ENCODE measurements at places on chromosomes 1 and 21.

DNA sequence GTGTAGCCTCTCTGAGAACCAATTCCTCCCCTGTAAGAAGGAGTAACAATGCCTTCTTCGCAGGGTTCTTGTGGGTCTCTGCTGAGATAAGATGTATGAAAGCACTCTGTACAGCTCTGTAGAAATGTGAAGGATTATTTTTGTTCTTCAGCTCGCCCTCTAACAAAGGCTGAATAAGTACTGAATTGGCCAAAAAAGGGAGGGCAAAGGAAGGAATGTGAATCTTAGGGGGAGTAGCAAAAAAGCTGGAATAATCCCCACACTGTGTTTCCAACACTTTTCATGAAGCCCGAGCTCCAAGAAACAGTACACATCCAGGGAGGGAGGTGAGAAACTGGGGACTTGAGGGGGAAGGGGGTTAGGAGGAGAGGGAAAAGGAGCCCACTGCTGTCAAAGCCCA lies 14.0 kb upstream of the SLC41A1 start:
- no peak for DNase-seq

GRCh38 chr1:244628789-244629188 lies 24.1 kb upstream of the DESI2 start:
- no peak for DNase-seq

DNA sequence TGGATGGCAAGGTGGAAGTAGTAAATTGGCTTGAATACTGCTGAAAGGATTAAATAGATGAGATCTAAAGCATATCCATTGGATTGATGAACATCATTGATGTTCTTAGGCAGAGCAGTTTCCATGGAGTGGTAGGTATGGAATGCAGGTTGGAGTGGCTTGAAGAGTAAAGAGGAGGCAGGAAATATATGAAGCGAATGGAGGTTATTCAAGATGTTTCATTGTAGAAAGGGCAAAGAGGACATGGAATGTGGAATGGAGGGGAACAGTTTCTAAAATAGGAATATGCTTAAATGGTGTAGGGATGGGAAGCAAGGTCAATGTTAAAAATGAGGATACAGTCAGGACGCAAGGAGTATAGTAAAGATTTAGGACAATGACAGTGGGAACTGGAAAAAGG lies 6.1 kb downstream of the OSBPL9 start:
- DNase-seq: no peak

DNA sequence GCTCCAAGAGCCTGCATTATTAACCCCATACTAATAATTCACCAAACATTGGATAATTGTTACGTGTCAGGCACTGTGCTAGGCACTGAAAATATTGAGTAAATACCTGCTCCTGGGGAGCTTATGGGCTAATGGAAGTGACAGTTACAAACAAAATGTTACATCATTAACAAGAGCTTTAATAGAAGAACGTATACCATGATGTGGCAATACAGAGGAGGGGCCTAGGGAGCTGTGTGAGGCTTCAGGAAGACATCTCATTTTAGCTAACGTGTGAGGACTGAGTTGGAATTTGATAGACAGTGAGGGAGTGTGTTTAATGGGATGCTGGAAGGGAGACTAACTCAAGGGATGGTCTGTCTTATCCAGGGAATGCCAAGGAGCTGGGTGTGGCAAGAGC lies 16.5 kb upstream of the TSPAN2 start:
- DNase-seq: no peak

DNA sequence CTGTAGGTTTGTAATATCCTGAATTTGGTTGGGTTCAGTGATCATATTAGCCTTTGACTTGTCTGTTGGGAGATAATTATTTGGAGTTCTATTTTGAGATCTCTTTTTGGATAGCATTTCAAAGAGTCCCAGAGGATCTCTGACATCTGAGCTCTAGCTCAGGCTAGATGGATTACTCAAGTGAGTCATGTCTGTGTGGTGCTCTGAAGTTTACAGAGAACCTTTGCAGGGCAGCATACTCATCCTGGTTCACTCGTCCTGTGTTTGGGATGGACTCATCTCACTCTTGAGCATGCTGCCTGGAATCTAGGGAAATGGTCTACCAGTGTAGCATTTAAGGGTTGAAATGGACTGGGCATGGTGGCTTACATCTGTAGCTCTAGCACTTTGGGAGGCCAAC lies 29.4 kb upstream of the BMP8A start:
- no peak for DNase-seq

- DNase-seq: no peak
Measured at GRCh38 chr1:212567638-212568037, 40.9 kb upstream of the ATF3 start.

DNA sequence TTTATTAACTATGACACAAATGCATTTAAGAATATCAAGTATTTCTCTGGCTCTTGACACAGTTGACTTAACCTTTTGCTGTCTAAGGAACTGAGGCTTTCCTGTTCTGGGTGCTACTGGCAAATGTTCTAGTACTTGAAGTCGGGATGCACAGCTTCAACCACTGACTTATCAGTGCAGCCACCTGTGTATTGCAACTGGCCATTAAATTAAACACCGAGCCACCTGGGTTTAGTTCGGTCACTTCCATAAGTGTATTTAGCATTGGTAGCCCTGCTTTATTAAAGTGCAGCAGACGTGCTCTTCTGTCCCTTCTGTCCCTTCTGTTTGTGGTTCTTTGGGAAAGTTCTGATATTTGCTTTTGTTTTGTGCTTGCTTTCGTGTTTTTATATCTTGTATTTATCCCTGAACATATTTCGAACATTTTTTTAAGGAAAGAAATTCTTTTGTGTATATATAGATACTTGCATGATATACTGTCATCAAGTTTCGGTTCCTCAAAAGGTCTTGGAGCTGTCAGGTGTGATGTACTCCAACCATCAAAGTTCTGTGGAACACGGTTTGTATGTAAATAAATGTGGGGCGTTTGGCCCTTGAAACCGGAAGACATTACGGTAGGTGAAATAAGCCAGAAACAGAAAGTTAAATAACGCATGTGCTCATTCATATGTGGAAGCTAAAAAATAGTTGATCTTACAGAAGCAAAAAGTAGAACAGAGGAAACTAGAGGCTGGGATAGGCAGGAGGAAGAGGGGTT lies 297.9 kb upstream of the GREM2 start:
- DNase-seq: no peak

DNA sequence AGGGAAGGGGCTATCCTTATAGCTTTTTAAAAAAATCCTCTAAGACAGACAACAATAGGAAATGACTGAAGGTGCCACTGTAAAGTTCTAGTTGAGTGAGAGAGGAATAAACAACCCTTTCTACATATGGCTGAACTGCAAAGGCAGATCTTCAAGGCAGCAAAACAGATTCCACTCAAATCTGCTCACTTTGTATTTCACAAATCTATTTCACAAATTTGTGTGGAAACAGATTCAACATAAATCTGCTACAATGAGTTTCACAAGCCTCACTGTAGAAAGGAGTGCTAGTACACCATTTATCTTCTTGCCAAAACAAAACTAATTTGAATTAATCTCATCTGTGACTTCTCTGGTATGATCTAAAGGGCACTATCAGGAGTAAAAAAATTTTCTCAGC lies 451.3 kb downstream of the PLA2G4A start:
- no peak for DNase-seq

- DNase-seq: no peak
Measured at GRCh38 chr1:235943581-235944114, 76.9 kb upstream of the LYST start.

GRCh38 chr1:209335178-209335577 lies 248.3 kb upstream of the CAMK1G start:
- DNase-seq: no peak

DNA sequence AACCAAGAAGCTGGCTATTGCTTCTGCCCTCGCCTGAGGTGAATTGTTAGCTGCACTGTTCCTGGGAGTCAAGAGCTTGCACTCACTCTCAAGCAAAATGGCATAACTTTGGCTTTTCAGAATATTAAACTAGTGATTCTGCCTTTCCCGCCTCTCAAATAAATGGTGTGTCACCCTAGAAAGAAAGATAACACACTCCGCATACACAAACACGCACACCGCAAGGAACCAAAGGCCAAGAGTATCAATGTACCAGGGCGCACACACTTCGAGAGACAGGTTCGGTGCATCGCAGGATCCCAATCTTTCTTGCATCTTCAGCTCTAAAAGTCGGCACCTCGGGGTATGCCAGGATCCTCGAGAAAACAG lies 470 bp upstream of the RTCA start:
- DNase-seq: no peak

DNA sequence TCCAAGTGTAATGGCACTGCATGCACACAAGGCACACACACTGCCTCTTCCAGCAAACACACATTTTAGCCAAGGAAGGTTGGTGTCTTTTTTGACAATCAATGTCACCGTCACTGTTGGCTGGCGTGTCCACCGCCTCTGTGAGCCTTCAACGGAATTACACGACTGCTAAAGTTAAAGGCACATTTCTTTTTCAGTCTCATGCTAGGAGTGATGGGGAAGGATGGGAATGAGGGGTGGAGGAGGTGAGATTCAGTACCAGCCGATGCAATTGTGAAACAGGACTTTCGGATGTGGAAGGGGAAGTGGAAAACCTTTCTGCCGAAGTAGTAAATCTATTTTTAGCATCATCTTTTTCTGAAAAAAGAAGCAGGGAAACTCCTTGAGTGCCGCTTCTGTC lies 1.4 kb downstream of the ELAVL4 start:
- DNase-seq: no peak

- no peak for DNase-seq
Measured at GRCh38 chr1:36151134-36151844, 2.0 kb upstream of the TRAPPC3 start.

- DNase-seq: no peak
Measured at GRCh38 chr21:21851657-21852056, 853.4 kb downstream of the NCAM2 start.

- no peak for DNase-seq
Measured at GRCh38 chr1:204076891-204077290, 4.0 kb downstream of the SOX13 start.

DNA sequence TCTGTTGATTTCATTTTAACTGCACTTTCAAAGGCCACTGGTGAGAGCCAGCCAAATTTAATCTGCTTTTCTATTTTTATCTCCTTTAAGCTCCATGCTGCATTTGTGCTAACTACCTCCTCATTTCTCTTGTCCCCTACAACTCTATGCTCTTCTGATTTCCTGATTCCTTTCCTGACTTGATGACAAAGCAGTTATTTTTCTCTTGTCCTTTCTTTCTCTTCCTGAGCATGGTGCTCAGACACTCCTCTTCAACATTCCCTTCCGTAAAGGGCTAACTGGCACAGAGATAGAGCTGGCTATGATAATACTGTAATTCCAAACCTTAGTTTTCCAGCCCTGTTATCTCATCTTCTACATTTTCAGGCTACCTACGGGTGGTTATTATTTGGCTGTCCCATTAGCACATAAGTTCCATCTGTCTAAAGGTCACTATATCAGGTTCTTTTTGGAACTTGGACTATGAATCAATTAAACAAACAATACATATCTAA lies 6.8 kb upstream of the BCAS2 start:
- no peak for DNase-seq

DNA sequence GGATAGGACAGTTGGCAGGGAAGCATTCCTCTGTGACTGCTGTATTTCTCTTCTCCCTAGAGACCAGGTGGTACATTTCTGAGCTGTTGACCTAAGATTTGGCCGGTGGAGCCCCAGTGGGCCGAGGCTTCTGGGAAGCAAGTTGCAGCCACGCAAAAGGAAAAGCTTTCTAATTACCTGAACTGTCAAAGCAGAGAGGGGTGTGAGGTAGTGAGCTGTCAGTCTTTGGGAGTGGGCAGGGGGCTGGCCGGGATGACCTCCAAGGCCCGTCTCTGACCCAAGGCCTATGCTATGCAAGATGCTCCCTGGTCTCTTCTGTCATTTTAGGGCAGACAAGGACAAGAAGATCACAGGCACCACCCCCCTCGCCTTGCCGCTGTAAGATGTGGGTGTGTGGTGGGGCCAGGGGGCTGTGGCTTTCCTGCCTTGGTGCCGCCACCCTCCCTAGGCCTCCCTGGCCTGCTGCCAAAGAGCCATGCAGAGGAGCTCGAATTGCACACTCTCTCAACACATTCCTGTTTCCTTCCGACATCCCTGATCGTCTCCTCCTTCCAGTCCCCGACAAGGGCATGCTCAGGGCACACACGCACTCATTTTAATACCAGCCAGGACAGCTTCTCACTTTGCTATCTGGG lies 7.7 kb downstream of the PADI1 start:
- peak; percentile 64 for DNase-seq

DNA sequence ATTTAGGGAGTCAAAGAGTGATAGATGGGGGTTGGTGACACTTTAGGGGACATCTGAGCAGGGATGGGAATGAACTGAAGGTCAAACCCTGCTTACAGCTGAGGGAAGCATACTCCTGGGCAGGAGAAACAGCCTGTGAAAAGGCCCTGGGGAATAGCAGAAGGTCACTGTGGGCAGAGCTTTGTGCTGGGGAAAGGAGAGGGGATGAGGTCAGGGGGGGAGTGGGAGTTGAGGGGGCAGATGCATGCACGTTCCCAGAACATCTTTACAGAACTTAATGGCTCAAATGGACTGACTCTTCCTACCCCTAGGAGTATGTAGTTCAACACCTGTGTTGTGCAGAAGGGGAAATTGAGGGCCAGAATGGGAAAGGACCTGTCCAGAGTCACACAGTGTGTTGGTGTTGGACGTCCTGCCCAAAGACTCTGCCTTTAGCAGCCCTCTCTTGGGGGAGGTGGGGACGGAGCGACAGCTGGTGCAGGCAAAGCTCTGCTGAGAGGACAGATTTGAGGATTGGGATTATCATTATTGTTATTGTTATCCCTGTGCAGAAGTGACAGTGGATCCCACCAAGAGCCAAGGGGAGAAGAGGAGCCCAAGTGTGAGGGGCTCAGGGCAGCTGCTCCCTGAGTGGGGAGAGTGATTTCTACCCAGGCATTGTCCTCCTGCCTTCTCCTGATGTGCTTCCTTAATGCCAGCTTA lies 116.5 kb downstream of the PTPRU start:
- DNase-seq: no peak

GRCh38 chr1:37725851-37726613 lies 33.7 kb downstream of the CDCA8 start:
- DNase-seq: no peak

DNA sequence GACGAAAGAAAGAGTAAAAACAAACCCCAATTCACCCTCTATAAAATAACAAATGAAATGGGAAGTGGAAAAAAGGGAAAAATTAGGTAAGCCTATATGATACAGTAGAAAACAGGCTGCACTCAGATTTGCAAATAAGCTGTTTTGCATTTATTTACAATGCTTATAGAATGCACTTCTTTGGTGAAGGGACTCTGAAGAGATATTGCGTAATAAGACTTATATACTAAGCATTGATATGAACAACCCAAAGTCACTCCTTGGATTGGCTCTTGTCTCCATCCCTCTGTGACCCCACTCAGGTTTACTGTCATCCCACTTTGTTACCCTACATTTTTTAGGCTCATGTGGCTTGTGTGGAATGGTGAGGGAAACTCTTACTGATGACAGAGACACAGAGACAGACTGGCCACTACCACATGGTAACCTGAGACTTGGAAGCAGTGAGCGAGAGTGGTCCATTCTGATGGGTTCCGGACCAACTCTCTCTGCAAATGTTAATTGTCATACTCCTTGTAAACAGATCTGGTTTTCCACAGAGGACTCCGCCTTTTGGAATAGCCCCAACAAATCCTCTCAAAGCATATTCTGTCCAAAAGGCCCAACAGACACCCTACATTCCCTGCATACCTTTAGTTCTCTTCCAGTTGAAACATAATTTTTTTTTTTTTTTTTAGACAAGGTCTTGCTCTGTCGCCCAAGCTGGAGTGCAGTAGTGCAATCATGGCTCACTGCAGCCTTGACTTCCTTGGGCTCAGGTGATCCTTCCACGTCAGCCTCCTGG lies 11.0 kb downstream of the GSTM5 start:
- DNase-seq: no peak

- DNase-seq: peak; percentile 81
Measured at GRCh38 chr1:40849801-40850592, 12.2 kb downstream of the CITED4 start.

- DNase-seq: peak; percentile 15
Measured at GRCh38 chr1:36881068-36881405, 153.3 kb downstream of the GRIK3 start.
